ENCODE measurements at places on chromosomes 11 and 22.

- DNase-seq: no peak
Observed at GRCh38 chr11:87819151-87819550, 356.1 kb downstream of the RAB38 start.

GRCh38 chr22:49853981-49854831, 562 bp downstream of the ZBED4 start:
- no peak for DNase-seq

DNA sequence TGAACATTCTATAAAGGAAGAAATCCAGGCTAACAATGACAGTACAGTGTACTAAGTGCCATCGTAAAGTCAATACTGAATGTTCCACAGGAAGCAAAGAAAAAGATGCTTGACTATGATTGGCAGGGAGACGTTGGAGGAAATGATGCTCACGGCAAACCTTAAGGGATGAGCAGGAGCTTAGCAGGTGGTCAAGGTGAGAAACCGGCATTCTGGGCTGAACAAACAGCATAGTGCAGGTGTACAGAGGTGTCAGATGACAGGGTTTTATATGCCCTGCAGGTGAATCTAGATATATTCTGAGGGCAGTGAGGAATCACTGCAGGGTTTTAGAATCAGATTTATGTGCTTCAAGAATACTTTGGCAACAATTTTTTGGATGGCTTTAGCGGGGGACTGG, 85.3 kb upstream of the HEPHL1 start:
- no peak for DNase-seq

GRCh38 chr11:1342946-1343345, 33.5 kb upstream of the TOLLIP start:
- DNase-seq: no peak

DNA sequence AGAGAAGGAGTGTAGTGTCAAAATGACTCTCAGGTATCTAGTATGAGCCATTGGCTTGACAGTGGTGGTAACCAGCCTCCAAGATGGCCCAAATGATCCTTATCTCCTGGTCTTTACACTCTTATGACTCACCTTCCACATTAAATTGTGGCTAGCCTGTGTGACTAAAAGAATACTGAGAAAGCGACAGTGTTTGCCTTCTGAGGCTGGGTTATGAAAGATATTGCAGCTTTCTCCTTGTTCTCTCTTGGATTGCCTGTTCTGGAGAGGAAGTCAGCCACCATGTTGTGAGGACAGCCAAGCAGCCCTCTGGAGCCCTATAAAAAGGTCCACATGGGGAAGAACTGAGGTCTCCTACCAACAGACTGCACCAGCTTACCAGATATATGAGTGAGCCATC, 15.8 kb downstream of the C11orf71 start:
- DNase-seq: no peak

DNA sequence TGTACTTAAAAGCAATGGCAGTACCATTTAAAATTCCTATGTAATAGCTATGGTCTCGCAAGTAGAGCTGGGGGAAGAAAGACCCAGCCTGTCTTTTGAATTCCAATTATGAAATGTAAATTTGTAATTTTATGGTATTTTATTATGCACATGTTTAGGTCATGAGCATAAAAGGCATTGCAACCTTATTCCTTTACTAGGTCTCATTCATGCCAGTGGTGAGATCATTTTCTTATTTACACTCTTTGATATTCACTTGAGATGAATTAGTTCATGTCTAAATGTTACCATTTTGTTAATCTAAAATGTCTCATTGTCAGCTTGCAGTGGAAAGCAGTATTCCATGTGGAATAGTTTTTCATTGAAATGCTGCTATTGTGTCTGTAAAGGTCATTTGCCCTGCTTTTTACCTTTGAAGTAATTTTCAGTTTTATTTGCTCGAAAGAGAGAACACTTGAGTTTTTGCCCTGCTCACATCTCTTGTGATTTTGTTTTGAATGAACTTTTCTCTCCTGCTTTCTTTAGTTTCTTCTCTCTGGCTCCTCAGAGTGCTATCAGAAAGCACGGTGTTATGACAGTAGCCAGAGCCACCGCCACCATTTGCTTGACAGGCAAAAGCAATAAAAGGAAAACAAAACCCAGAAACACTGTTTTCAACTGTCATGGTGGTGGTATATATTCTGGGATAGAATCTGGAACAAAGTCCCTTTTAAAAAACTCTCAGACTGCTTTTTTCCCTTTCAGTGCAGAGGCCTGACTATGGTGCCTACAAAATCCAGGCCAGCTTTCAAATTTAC, 37.2 kb upstream of the RAG2 start:
- DNase-seq: no peak

GRCh38 chr11:69649576-69649900, 8.6 kb downstream of the CCND1 start:
- no peak for DNase-seq

- DNase-seq: no peak
Observed at GRCh38 chr11:68710409-68710808, 26.1 kb downstream of the GAL start.
